ENCODE measurements at places on chromosomes 7 and 10. TPM values are rescaled to one million over a fixed set of nuclear protein-coding genes. Genes with fewer than 3 reads are reported as not detected.

Gene TMEM26
- total RNA-seq: not detected

Gene ZNF138
- 5.8 TPM for total RNA-seq

Gene PFKFB3
- total RNA-seq: 1.2 TPM

Gene IDI2
- not detected for total RNA-seq

Gene GRM3
- total RNA-seq: not detected

Gene ITGB8
- not detected for total RNA-seq

Gene DAGLB
- 3.6 TPM for total RNA-seq

Gene MYOZ1
- not detected for total RNA-seq

Gene MUC12
- total RNA-seq: not detected

Gene FAM25G
- total RNA-seq: not detected

Gene GAD2
- total RNA-seq: not detected

Gene MNX1
- total RNA-seq: 3.6 TPM

Gene USP54
- 20.2 TPM for total RNA-seq

Gene EDRF1
- 26.7 TPM for total RNA-seq

Gene NDUFA5
- total RNA-seq: 79.6 TPM

Gene LIPN
- not detected for total RNA-seq

Gene SVIL
- total RNA-seq: 12.1 TPM

Gene SAP25
- not detected for total RNA-seq

Gene TFEC
- total RNA-seq: not detected

Gene SLC18A3
- not detected for total RNA-seq

Gene C1QL3
- not detected for total RNA-seq

Gene CPXM2
- total RNA-seq: not detected

Gene HOXA9
- not detected for total RNA-seq

All from HepG2 (cell line).